ENCODE measurements at places on chromosomes 4 and X.

DNA sequence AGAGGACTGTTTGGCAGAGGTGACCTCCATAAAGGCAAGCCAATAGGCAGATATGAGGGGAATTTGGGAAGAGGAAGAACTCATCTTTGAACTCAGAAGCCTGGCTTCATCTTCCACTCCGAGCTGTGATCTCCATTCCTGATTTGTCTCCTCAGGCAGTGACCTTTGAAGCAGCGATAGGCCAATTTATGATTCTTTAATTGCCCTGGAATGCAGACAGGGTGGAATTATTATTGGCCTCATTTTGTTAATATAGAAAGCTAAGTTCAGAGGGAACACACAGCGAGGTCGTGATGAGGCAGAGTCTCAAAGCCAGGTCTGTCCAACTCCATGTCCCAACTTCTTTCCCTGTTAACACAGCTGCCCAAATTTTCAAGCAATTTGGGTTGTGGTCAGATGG, 16.9 kb downstream of the RTL5 start:
- no peak for DNase-seq

DNA sequence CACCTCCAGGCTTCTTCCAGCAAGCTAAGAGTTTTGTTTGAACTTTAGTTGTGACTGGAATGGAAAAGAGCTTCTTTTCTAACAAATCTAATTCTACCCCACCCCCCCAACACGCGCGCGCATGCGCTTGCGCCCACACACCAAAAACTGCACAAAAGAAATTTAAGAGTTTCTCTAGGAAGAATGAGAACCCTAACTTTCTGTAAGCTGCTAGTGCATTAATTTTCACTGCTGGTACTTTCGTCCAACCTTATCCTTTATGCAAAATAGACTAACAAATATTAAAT, 9.0 kb upstream of the INTU start:
- peak; percentile 9 for DNase-seq

DNA sequence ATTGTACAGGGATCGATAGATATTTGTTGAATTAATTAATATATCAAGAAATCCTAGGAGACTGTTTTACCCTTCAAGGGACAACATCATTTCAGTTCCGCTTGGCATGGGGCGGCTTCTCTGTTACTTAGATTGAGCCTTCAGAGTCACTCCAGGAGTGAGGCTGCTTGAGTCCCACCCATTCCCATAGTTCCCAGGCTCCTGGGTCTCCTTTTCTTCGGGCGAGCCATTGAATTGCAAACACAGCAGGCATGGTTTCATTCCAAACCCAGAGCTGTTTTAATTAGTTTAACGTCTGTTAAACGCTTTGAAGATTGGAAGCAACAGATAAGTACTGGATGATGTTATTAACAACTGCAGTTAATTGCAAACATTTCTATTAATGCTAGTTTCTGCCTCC, 571 bp upstream of the EDA start:
- no peak for DNase-seq

DNA sequence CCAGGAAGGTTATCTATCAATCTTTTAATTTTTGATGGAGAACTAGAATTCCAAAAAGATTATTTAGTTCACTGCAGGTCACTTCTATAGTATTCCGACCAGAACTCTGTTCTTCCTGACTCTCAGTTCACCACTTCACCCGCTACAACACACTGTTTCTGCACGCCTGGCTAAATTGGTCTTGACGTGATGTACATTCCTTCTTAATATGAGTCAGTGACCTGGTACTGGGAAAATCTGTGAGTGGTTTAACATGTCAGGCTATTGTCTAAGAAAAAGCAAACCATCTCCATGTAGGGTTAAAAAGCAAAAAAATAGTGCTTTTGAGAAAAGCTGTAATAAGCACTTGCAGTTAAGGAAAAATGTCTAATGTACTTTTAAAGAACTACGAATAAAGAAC, 120.4 kb downstream of the NDST3 start:
- no peak for DNase-seq

GRCh38 chr4:120731561-120731960, 191.0 kb downstream of the PRDM5 start:
- no peak for DNase-seq

GRCh38 chrX:47563801-47564315, 2.9 kb downstream of the ARAF start:
- DNase-seq, result no peak

DNA sequence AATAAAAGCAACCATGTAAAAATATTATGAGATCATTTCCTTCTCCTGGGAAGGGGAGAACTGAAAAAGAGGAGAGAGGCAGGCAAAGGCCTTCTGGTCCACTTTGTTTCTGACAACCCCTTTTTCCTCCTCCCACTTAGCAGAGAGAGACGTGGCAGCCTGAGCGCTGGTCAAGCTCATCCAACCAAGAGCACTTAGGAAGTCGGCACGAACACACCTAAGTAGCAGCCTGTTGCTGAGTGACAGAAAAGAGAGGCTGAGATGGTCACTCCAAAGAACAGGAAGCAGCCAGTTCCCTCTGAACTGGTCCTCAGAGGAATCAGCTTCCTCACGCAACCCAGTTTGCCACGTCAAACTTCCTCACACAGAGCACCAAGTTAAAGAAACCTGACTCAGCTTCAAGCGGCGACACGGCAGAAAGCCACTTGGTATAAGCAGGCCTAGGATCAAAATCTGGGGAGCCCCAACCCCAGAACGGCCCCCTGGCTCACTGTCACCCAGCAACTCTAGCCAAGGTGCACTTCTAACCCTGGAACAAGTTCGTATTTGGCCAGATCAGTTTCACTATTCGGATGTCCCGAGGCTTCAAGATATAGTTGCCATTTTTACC, 861 bp downstream of the SEC24D start:
- DNase-seq, result peak; percentile 19

GRCh38 chr4:155071962-155072361, 136.5 kb upstream of the NPY2R start:
- DNase-seq, result no peak

GRCh38 chr4:180380733-180381132, 1862.5 kb upstream of the TENM3 start:
- DNase-seq, result no peak

DNA sequence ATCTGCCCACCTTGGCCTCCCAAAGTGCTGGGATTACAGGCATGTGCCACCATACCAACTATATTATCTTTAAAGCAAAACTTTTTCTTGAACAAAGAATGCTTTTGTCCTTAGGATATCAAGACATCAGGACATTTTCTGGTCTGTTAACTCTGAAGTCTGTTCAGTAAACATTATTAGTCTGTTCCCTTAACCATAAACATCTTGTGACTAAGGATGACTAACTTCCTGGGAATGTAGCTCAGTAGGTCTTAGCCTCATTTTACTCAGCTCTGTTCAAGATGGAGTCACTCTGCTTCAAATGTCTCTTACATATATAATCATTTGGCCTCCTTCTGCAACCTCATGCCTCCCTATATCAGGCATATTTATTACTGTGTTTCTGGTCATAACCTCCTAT, 122.9 kb downstream of the UBE2NL start:
- DNase-seq, result no peak

- DNase-seq, result no peak
Observed at GRCh38 chr4:164648151-164648848, 105.6 kb upstream of the SMIM31 start.

GRCh38 chr4:147960971-147961370, 229.1 kb downstream of the ARHGAP10 start:
- no peak for DNase-seq

- DNase-seq, result no peak
Observed at GRCh38 chr4:155072417-155072816, 136.0 kb upstream of the NPY2R start.

DNA sequence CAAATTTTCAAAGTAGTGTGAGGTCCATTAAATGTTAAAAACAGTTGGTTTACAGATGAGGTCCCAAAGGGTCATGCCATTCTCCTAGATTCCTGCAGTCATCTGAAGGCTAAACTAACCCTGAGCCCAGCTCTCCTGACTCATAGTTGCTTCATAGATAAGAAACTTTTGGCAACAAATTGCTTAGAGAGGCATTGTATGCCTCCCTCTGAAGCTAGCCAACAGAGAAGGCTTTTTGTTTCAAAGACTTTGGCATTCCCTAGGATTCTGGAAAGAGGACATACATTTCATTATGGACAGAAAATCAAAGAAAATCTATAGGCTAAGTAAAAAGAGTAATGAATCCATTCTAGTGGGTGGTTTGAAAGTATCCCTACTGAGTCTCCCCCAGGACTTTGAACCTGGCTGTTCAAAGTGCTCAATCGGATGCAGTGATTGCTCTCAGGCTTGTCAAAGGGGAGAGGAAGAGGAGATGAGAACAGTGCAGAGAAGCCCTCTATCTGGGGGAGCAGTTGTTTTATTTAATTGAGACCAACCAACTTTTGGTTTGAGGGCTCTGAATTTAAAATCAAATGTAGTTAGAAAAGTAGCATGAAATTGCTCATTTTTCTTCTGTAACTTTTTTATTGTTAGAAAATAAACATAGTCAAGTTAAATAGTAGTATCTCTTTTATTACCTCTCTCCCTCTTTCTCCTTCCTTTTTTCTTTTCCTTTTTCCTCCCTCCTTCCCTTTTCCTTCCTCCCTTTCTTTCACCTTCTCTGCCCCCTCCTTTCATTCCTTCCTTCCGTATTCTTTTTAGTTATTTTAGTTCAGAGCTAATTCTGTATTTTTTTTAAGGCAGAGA, 72.3 kb upstream of the ZNF518B start:
- DNase-seq, result no peak

- DNase-seq, result no peak
Observed at GRCh38 chrX:150696866-150697265, 3.7 kb downstream of the MTMR1 start.

- no peak for DNase-seq
Observed at GRCh38 chr4:184748251-184748652, 14.4 kb upstream of the CENPU start.

DNA sequence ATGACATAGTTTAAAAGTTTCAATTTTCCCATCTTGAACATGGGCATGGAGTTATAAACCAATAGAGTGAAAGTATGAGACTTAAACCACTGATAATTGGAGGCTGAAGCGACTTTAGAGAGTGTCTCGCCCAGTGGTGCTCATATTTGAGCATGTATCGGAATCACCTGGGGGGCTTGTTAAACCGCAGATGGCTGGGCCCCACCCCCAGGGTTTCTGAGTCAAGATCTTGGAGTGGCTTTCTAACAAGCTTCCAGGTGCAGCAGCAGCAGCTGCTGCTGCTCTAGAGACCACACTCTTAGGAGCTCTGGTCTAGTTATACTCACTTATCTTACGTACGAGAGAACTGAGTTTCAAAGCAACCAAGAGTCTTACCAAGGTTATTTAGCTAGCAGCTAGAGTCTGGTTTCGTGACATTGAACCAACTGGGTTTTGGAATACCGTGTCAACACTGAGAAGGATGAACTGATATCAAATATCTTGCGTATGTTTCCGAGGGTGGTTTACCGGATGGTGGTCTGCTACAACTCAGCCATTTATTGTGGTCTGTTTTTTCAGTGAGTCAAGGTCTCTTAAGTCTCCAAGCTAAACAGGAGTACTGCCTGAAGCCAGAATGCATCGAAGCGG, 5.9 kb downstream of the PHEX start:
- no peak for DNase-seq

- no peak for DNase-seq
Observed at GRCh38 chr4:1255151-1255550, 6.2 kb upstream of the CTBP1 start.

GRCh38 chr4:139674875-139675550, 9.4 kb downstream of the MGST2 start:
- no peak for DNase-seq

DNA sequence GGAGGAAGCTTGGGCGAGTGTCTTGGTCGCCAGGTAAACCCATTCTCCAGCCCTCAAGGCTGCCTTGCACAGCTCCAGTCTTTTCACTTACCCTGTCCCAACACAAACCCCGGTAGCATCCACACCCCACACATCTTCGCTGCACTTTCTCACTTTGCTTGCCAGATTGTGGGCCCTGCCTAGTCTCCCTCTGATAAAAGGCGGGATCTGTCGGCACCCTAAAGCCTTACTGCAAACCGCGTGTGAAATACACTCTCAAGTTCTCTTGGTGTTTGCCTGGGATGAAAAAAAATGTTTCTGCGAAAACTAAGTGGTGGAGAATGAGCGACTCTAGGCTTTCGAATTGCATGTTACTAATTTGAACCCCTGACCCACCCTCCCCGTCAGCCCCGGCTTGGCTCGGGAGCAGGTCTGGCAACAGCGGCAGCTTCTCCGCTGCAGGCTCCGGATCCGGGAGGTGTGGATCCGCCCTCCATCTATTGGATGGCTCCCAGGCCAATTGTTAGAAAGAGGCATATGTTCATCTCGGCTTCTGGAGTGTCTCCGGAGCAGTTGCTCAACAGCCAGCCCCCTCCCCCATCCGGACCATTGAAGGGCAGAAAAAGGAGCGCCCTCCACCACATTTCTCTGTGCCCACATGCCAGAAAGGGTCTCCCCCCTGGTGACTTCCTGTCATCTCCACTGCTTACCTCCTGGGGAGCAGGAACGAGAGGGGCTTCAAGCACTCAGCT, 3.0 kb upstream of the CITED1 start:
- peak; percentile 3 for DNase-seq

- DNase-seq, result no peak
Observed at GRCh38 chrX:85922821-85923220, 124.5 kb downstream of the CHM start.

DNA sequence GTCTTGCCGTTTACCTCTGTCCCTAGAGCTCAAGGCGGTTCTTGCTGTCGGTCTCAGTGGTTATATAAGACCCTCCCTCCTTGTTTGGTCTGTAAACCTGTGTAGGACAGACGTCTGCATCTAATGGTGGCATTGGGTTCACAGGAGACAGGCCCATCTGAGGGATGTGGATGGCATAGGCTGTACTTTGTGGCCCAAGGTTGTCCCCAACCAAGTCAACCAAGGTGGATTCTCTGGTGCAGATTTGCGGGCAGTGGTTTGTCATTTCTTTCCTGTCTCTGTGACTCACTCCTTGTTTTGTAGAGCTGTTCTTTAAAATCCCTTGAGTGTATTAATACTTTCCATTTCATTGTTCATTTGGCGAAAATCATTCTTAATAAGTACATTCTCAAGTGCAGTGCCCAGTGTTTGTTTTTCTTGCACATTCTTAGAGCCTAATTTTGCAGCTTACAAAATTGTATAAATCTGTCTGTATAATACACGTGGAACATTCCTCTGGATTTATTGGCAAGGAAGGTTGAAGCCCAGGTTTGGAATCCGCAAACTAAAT, 68.0 kb upstream of the TLR2 start:
- DNase-seq, result no peak

- DNase-seq, result no peak
Observed at GRCh38 chr4:72604324-72604723, 35.3 kb upstream of the ADAMTS3 start.

GRCh38 chr4:143202824-143203223, 18.1 kb downstream of the USP38 start:
- no peak for DNase-seq

GRCh38 chr4:102500352-102500695, 835 bp upstream of the NFKB1 start:
- DNase-seq, result no peak

GRCh38 chr4:188455062-188455752, 316.0 kb downstream of the TRIML1 start:
- DNase-seq, result no peak

GRCh38 chrX:100274916-100275315, 135.2 kb downstream of the PCDH19 start:
- no peak for DNase-seq

- DNase-seq, result no peak
Observed at GRCh38 chrX:141468940-141469339, 115.6 kb downstream of the SPANXA1 start.

All from substantia nigra (tissue), 51 donors.